CD8-positive, alpha-beta memory T cell (primary cell): ENCODE measurements at places on chromosomes 13 and 19.
A peak's percentile ranks its signal among the peaks of the same experiment; 100 is the strongest.

- DNase-seq = peak; percentile 8
Measured at GRCh38 chr13:30052120-30052519, 201.7 kb upstream of the UBL3 start.

DNA sequence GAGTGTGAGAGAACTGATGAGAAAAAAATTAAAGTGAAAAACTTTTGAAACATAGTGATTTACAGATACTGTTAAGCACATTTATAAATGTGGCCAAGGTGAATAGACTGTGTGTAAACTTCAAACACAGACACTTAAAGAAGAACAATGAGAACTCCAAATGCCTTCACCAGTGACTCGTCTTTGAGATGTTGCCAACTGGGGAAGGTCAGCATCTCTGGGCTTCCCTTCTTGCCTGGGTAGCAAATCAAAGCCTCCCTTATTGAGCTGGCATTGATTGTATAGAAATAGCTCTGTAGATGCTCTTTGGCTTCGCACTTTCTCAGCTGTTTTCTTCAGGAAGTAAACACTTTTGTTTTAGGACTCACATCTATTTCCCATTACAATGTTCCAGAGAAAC, 177.3 kb upstream of the SGCG start:
- DNase-seq = no peak

DNA sequence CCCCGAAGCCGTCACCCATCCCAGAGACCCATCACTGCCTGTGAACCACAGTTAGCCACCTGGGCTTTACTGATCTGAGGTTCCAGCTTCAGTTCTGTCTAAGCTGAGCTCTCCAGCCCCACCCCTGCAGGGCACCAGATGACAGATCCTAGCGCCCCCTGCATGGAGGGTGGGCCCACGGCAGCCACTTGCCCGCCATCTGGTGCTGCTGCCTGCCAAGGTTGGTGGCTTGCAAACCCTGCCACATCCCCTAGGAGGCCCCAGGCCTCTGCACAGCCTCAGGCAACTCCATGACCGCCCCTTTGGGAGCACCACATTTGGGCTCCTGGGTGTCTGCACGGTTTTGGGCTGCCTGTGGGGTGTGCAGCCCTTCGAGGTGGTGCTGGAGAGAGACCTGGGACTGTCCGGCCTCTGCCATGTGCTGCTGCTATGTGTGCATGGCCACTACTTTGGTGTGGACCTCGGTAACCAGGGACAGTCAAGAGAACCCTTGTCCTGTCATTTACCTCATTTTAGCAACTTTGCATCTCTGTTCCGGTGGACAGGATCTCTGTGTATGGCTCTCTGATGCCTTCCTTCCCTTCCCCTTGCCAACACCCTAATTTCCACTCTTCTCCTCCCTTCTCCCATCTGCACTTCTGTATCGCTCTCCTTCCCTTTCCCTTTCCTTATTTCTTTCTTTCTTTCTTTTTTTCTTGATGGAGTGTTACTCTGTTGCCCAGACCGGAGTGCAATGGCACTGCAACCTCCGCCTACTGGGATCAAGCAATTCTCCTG, 17.4 kb upstream of the SDHAF1 start:
- no peak for DNase-seq

GRCh38 chr19:52889931-52890330, 7.5 kb downstream of the ZNF320 start:
- DNase-seq = no peak

DNA sequence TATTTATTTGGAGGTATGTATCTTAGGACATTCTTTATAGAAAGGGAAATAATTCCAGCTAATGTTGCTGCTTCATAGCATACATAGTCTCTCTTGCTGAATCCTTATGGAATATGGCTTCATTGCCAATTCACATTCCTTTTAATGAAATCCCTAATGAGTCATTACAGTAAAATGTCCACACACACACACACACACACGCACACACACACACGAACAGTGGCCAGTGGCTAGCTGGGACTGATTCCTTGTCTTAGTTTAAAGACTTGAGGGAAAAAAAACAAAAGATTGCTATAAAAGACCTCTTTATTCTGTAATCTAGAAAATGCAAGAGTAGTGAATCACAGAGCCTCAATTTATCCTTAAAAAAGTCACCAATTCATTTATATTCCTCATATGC, 301.6 kb downstream of the SLITRK6 start:
- DNase-seq = no peak

- no peak for DNase-seq
Measured at GRCh38 chr13:114203536-114203935, 24.5 kb downstream of the CFAP97D2 start.

DNA sequence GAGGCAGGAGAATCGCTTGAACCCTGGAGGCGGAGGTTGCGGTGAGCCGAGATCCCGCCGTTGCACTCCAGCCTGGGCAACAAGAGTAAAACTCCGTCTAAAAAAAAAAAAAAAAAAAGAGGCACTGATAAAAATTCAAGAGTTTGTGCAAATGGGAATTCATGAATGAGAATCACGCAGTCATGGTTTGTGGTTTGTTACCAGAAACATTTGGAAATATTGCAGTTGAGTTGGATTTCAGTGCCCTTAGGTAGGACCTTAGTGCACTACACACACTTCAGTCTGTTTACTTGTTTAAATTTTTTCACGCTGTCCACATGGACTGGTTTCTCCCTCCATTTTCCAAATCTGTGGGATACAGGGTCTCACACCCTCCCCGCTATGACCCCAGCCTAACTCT, 28.4 kb downstream of the ZNF844 start:
- no peak for DNase-seq

DNA sequence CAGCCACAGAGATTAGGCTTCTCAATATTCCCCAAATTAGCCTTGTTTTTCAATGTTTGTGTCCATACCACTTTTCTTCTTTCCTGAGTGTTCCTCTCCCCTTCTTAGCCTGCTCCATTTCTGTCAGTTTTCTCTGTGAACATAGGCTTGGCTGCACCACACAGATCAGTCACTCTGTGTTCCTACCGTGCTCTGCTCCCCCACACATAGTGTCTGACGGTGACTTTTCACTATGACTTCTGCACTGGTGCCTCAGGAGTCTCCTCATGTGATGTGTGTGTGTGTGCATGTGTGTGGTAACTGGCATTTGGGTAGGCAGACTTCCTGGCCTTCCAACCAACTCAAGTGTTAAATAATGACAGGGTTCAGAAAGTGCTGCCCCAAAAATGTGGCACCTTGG, 47.9 kb upstream of the MYCBP2 start:
- no peak for DNase-seq

GRCh38 chr19:46383846-46384245, 29.5 kb downstream of the CCDC8 start:
- DNase-seq = no peak

DNA sequence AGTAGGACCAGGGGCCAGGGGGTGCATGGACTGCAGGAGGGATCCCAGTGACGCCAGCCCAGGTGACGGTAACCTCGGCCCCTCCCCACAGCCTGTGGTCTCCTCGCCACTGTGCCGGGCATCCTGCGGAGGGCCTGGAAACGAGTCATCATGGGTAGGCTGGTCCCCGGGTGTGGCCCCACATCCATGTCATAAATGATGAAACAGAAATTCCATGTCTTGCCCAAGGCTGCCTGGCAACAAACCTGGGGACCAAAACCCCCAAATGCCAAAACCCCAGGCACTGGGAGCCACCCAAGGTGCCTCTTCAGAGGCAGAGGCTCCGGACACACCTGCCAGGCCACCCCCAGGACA, 20.9 kb downstream of the MAP2K2 start:
- DNase-seq = no peak

DNA sequence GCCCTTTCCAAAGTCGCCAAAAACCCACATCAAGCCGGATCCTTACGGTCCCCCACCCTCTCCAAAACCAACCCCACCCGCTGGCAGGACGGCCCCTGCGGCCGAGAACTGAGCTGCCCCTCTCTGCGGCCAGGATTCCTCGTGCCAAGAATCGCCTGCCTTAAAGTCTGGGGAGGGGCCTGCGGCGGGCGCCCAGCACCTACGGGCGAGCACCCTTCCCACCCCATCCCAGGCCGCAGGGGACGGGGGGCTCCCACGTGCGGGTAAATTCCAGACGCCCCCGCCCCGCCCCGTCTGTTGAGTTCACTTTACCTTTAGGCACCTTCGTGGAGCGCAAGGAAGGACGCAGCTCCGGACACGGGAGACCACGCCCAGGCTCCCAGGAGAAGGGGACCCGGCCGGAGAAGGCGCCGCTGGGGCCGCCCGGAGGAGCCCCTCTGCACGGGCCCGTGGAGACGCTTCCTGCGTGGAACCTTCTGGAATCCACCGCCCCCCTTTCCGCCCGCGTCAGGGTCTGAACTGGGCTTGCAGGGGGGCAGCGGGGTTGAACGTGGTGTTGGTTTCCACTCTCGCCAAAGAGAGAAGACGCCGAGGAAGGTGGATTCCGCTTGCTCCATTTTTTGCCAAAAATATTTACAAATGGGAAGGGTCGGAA, 22.8 kb downstream of the ONECUT3 start:
- DNase-seq = no peak

DNA sequence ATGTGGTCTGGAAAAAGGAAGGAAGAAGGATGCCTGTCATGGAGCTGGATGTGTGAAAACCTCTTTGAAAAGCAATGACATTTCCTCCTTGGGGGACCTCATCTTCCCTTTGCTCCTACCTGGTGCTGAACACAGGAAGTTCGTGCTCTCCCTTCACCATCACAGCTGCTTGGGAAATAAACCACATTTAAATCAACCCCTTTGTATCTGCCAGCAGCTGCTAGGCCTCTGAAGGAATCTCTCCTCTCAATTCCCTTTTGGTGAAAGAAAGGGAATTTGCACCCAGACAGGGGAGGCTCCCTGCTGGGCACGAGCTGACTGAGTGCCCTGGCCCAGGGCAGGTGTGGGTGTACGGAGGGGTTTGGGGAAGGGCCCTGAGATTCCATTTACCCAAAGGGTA, 437.7 kb downstream of the TSHZ3 start:
- DNase-seq = no peak

DNA sequence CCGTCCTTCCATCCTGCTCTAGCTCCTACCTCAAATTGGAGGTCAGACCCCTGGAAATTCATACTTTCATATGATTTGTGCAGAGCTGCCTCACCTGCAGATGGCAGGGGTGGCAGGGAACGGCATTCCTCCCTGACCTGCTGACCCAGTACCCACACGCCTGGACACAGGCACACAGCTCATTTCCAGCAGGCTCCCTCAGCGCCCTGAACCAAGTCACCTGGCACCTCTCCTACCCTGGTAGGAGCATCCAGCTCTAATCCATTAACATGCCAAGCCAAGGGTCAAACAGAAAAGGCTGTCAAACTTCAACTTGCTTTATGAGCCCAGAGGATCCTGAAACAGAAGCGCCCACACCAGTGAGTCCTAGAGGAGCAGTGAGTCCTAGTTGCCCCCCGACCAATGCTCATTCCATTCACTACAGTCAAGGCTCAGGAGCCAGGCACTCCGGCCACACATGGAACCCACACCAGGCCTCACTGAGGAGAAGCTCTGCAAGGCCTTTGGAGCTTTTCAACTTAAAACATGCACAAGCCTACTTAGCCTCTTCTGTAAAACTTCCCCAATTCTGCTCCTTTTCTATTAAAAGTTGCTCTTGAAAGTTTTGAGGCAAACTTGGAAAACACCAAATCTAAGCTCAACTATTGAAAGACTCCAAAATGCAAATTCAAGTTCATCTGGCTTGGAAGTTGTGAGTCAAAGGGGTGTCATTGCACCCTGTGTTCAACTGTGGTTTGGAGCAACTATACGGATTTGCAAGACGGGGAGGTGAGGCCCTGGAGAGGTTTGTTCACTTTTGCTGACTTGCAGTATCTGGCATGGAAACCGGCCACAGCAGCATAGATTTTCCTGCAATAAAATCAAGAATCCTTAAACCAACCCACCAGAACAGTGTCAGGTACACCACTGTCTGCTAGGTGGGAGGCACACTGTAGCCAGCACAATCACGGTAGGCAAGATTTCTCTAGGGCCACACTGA, 96.7 kb downstream of the CRYL1 start:
- DNase-seq = no peak

DNA sequence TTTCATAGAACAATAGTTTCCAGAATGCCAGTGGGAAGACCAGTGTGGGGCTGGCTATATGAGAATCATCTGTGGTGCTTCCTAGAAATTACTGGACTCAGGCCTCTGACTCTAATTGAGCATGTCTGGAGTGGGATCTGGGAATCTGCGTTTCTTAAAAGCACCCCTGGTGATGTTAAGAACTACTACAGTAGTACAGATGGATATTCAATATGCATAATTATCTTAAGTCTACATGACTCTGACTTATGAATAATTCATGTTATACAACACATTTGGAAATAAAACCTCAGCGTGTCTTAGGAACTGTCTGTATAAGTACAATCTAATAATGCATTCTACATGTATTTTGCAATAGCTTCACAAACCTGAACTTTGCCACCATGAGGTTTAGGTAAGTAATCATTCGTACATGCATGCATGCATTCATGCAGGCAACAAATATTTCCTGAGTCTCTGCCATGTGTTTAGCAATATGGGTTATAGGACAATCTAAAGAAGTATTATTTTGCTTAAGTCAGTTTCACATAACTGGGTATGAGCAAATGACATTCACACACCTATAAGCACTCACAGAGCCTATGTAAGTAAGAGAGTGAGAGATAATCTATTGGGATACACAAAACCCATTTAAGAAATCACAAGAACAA, 62.0 kb downstream of the EPSTI1 start:
- no peak for DNase-seq

DNA sequence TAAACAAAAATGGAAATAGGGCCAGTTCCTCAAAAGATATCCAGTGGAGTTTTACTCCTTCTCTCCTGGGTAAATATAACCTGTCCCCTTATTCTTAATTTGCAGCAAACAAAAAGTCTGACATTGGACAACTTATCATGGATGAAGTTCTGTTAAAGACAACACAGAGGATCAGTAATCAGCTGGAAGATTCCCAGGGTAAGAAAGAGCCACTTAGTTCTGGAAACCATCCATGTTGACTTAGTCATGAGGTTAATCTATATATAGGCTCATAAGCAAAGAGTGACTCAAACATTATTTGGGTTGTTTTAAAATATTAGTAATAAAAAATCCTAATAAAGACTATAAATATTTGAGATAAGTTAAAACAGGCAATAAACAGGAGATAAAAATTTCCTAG, 40.5 kb upstream of the EBPL start:
- DNase-seq = no peak

DNA sequence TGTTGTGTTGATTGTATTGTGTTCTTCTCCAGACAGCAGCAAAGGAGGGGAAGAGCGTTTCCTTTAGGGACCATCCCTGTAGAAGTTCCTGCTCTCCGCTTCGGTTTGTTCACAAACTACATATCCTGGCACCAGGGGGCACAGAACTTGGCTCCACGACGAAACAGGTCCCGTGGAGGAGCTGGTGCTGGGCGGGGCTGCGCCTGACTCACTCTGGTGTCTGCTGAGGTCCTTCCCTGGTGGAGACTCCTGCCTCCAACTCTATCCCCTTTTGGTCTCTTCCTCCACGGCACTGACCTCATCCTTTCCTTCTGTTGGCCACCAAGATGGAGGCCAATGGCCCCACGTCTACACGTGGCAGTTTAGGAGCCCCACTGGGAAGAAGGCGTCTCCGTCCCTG, 14.7 kb downstream of the TMPRSS9 start:
- DNase-seq = no peak

- DNase-seq = no peak
Measured at GRCh38 chr13:108283110-108283509, 13.6 kb downstream of the TNFSF13B start.
